ENCODE measurements at places on chromosomes 7 and 10.

- DNase-seq: no peak
These were observed 43.4 kb upstream of the LYZL1 start for GRCh38 chr10:29245476-29245875.

- DNase-seq: no peak
These were observed 302.6 kb upstream of the LYZL1 start for GRCh38 chr10:28986117-28986792.

DNA sequence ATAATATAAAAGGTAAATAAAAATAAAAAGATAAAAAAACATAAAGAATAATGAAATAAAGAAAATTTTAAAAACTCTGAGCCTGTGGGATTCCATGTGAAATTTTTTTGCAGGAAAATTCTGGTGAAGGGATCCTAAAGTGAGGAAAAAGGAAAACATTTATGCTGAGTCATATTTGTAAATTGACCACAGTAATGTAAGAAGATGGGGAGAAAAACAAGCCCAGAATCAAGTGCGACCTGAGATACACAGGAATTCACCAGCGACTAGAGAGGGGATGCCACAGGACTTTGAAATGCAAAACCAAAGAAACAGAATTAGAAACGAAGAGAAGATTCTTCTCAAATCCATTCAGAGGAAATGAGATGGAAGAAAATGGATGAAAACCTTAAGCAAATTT, 133.8 kb upstream of the PFKP start:
- DNase-seq: no peak

- DNase-seq: peak; percentile 56
These were observed 21.8 kb downstream of the STAM start for GRCh38 chr10:17665747-17666146.

GRCh38 chr7:69859342-69859741, 261.1 kb downstream of the AUTS2 start:
- no peak for DNase-seq

- no peak for DNase-seq
These were observed 565.5 kb downstream of the SORCS3 start for GRCh38 chr10:105206616-105207015.
